Cerebellar nuclear complex (tissue), 1 donor: ENCODE measurements at places on chromosomes 1 and 21.

DNA sequence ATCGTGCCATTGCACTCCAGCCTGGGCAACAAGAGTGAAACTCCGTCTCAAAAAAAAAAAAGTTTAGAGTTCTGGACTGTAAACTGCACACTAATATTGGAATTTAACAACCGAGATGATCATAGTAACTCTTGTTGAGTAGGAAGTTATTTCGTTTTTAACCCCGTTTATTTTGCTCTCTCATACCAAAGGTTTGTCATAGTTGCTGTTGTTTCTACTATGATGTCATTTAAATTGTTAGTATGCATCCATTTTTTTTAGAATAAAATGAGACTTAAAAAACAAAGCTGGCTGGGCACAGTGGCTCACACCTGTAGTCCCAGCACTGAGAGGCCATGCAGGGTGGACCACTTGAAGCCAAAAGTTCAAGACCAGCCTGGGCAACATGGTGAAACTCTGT, 49.3 kb downstream of the DOP1B start:
- DNase-seq: no peak

GRCh38 chr1:119869995-119870394, 26.3 kb downstream of the ADAM30 start:
- no peak for DNase-seq

DNA sequence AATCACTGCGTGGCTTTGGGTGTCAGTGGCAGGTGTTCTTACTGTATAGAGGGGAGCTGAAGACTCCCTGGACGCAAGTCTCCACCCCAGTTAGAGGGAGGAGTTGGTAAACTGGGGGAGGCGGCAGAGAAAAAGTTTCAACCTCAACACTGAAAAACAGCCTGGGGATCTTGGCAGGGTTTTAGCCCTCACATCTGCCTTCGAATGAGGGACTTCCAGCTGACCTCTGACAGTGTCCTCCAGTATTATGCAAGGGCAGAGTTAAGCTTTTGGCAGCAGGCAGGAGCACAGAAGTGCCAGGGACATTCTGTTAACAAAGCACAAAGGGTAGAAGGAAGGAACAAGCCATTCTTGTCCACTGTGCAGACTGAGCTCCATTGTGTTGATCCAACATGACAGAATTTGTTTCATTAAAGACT, 41.2 kb upstream of the RAB4A start:
- DNase-seq: no peak

DNA sequence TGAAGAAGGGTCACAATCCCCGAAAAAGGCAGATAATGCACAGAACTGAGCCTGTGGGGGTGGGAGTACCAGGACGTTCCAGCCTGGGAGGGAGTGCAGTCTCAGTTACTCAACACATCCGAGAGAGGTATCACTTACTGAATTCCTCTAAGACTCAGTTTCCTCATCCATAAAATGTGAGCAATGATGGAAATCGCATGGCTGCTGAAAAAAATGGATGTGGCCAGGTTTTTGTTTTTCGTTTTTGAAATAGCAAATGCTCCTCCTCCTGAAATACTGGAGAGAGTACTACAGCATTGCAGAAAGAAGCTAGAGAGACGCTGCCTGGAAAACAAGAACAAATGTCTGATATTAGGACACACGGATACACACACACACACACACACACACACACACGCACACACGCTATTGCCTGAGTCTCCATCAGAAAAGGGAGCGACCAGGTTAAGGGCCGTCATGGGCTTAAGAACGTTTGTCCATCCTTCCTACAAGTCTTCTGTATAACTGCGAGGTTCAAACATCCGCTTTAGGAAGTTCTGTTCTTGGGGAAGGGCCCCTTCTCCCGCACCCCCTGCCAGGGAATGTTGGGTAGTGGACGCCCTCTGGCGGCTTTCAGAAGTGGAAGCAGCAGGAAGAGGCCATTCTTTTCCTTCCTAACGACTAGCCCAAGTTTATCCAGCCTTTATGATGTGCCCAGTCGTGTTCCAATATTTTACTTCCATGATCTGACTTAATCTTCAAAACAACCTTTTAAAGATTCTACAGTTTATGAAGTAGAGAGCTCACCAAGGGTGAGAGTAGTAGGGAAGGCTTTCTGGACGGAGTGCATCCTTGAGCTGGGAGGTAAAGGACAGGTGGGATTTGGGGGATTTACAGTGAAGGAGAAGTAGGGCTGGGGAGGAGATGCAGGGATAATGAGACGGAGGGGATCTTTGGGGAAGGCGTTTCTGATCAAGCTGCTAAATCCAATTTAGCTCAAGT, 699 bp upstream of the NES start:
- no peak for DNase-seq

DNA sequence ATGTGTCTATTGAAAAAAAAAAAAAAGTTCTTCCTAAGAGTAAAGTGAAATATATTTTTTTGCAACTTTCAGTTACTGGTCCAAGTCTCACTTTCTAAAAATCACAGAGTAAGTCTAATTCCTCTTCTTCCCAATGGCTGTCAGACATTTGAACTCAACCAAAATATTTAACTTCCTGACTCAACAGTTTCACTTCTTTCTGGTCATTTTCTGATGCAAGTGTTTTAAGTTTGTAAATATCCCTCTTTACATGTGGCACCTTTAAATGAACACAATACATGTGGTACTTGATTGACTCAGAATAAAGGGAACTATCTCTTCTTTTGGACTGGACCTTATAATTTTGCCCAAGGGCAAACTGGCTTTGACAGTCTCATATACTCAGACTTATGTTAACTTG, 76.7 kb downstream of the ASH1L start:
- no peak for DNase-seq

- no peak for DNase-seq
These were observed 8.2 kb downstream of the CREG1 start for GRCh38 chr1:167545349-167545748.

DNA sequence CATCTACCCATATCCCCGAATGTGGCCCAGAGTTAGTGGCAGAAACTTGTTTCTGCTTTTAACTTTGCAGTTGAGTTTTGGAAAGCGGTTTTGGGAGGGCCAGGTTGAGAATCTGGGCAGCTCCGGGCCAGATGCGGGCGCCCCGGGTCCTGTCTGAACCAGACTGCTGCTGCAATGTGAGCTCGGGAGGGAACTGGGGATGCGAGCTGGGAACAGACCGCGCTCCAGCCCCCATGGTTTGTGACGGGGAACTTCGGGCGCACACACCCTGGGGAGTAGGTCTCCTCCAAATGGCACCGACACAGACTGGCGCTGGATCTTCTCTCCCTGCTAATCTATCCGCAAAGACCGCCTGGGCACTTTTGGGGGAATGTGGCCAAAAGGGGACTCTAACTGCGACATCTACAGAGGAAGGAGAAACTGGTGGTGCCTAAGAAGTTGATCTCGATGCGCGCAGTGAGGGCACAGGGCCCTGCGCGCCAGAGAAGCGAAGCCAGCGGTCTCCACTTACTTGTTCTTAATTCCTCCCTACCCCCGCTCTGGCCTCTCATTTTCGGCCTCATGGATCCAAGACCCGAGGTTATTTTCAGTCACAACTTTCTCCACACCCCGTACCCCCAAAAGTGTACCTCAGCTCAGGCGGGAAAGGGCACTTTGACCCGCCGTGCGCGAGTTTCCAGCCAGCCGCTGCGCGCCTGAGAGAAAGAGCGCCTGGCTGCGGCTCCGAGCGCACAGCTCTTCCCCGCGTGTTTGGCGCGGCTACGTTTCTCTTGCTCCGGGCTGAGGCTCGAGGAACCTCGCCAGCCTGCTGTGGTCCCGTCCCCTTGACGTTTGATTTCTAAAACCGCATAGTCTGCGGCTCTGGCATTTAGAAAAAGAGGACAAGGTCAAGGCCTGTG, 411.0 kb upstream of the ESRRG start:
- DNase-seq: no peak

DNA sequence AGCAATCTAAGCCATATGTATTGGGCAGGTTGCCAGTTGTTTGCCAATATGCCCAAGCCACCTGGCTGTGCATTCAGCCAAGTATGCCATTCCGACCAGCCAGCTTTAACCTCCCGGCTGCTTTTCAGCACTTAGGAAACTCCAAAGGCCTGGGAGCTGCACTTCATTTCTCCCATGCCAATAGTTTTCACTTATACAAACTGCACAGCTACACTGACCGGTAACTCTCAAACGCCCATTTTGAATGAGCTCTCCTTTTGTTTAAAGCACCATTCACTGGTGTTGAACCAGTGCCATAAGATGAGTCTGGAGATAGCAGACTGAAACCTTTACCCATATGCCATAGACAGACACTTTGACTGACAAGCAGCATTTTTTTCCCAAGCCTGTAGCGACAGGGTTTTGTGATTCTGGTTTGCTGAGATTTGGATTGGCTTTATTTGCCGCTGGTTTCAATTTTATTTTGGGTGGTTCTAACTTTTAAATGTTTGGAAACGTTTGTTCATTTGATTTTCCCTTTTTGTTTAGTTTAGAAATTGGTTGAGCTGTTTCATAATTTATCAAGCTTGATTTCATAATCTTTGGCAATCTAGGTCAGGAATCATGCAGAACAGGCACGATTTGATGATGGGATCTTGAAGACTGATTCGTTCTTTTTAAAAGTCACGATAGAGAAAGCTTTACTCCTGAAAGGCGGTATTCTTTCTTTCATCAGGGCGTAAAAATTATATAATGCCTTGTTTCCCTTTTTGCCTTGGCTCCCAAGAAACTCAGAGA, 144.6 kb downstream of the NFIA start:
- DNase-seq: peak; percentile 81

DNA sequence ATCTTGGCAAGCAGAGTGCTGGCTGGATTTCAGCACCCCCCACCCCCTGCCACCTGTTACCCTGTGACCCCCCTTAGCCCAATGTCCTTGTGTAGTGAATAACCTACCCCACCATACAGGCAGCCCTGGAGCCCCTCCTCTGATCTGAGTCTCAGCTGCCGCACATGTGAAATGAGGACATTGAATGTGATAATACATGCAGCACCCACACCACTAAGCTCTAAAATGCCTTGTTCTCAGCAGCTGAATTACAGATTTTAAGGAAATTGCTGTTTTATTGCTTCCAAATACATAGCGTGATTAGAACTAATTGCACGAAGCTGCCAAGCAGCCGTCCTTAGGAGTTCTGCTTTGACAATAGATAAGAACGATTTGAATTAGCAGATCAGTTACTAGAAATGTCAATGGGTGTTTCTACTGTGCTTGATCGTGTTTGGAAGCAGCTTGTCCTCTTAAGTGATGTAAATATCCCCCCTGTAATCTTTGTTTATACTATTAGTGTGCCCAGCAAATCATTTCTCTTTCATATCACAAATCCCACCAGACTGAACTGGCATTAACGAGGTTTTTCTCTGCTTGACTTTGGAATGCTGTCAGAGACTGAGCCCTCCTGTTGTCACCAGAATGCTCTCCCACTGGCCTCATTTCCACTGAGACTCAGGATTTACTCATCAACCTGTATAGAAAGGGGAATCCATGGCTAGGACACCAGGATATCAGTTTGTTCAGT, 4.9 kb downstream of the SLAMF8 start:
- no peak for DNase-seq

DNA sequence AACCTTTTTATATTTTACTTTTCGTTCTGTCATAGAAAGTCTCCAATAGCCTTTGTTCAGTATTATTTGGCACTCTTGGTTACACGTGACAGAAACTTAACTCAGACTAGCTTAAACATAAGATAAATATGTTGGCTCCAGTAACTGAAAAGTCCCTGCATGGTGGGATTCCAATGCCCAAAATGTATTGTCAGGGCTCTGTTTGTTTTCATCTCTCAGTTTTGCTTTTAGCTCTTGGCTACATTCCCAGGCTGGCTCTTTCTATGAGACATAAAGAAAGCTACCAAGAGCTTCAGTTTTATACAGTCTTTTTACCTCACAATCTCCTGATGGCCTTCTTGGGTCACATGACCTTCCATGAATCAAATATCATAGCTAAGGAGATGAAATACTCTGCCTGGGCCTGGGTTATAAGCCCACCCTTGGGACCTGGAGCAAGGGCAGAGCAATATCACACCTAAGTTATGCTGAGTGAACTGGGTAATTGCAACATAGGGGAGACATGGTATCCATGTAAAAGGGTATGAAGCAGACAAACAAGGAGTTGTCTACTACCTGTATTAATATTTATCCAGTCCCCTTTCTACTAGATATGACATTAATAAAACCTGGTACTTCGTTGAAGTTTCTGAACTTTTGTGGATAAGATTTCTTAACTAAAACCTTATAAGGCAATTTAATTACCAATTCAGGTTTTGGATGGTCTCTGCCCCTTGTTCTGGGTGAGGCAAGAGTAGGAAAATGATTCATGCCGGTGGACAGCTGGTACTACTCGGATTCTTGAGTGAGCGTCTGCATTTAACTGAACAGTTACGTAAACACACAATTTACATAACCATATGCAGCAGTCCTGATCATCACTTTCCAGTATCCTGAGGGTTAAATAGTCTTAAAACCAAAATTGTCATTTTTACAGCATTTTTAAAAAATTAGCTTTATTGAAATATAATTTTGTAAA, 442.3 kb downstream of the GPATCH2 start:
- no peak for DNase-seq

DNA sequence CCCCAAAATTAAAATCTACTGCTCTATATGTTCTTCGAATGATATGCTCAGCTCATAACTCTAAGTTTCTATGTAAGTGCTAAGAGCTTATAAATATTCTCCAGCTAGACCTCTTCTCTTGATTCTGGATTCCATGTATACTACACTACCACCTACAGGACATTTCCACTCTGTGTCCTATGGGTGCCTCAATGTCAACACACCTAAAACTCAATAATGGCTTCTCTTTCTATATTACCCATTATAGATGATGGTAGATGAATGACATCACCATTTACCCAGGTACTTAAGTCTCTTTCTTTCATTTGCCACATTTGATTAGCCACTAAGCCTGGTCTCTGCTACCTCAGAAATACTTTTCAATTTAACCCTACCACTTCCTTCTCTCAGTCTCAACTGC, 41.3 kb downstream of the TBX19 start:
- DNase-seq: no peak

- DNase-seq: no peak
These were observed 26.5 kb downstream of the TSNAX start for GRCh38 chr1:231554969-231555368.

DNA sequence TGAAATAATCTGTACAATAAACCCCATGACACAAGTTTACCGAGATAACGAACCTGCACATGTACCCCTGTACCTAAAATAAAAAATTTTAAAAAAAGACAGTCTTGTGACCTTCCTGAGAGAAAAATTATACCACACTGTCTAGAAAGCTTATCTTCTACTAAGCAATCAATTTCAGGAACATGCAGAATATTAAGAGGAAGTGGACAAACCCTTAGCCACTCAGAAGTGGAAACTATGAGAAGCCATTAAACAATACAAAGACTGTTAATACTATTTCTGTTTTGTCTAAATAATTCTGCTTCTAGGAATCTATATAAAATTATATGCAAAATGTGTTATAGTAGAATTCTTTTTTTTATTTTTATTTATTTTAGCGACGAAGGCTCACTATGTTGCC, 93.9 kb downstream of the ADAMTS1 start:
- no peak for DNase-seq

DNA sequence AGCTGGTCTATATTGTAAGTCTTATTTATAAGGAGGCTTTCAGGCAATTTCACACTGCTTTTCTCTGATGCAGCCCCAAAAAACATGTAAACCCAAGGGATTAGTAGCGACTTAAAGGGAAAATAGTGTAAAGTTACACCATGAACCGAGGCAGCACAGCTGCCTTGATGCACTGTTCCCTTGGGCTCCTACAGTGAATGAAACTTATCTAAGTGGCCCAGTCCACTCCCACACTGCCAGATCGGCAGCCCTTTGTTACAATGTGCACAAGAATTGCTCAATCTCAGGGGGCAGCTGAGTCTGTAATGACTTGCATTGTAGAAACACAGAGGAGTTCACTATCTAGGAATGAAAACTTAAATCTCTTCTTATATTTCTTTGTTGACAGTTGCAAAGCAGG, 120.8 kb upstream of the ADGRL2 start:
- no peak for DNase-seq

- DNase-seq: no peak
These were observed 1165.2 kb upstream of the PRMT6 start for GRCh38 chr1:105891308-105891707.
